NCI-H1092 (cell line): ENCODE measurements at places on chromosomes 12 and 14.

- no peak for DNase-seq
Observed at GRCh38 chr12:95115641-95116040, 42.2 kb upstream of the NR2C1 start.

DNA sequence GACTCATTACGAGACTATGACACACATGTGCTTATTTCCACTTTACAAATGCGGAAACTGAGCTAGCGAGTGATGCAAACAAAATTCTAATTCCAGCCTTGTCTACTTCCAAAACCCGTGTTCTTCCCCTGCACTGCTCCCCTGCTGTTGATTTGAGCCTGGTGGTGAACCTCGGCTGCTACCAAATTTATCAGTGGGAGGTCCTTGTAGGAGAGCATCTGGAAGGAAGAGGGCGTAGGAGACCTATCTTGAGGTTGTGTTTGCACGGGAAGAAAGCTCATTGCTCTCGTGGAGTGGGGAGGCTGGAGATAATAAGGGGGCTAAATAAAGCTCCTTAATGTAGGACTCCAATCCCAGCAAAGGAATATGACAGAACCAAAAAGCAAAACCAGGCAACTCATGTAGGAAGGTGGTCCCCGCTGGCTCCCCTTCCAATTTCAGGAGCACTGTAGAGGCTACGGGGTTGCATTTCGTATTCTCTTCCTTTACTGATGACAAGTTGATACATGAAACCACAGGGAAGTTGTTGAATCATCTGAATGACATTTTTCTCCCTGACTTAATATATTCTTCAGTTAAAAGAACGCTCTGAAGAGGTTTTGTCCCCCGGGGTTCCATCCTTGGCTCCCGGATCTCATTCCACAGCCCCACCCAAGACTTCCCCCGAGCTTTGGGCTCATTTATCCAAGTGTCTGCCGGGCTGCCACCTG, 52.6 kb downstream of the FZD10 start:
- DNase-seq = no peak

- no peak for DNase-seq
Observed at GRCh38 chr12:25884024-25884919, 74.2 kb upstream of the RASSF8 start.

DNA sequence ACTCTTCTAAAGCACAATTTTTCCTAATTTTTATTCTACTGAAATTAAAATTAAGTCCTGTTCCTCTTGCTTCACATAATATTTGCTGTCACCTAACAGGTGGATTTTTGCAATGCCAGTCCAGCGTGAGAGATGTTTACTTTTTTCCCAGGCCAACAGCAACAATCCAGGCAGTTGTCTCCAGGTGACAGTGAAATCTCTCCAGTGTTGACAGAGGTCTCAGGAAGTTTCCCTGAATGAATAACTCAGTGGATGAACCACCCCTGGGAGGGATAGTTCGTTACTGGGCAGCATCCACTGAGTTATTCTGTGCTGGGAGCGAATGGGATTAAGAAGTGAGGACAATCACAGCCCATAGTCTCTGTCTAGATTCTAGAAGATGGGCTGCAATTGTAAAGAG, 7.1 kb upstream of the NT5DC3 start:
- DNase-seq = no peak

GRCh38 chr14:79896009-79896408, 315.3 kb downstream of the DIO2 start:
- DNase-seq = no peak

GRCh38 chr14:89550821-89551220, 133.8 kb upstream of the FOXN3 start:
- DNase-seq = no peak

DNA sequence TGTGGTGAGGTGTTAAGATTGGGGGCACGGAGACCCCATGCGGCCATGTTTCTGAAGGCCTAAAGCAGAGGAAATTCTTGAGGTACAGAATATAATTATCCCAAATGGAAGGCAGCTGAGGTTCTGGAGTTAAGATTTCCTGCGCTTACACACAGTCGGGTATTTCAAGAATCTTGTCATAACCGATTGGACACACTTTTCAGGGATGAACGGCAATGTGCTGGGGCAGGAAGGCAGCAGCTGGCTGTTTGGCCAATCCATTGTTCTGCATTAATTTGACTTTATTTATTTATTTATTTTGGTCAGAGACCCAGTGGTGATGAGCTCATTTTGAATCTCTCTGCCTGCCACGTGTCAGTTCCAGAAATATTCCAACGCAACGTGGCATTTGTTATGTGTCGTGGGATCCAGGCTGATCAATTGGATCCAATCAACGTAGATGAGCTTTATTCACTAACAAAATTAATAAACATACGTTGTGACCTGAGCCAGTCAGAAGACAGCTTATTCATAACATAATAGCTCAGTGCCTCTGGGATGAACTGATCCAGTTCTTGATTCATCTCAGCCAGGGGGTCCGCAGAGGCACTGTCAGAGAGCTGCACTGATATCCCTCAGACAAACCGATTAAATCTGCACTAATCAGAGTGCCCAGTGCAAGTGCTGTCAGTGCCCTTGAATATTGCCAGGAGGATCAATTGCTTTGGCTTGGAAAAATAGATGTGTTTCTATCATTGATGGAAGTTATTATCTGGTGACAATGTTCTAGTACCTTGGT, 181.0 kb downstream of the KTN1 start:
- no peak for DNase-seq

DNA sequence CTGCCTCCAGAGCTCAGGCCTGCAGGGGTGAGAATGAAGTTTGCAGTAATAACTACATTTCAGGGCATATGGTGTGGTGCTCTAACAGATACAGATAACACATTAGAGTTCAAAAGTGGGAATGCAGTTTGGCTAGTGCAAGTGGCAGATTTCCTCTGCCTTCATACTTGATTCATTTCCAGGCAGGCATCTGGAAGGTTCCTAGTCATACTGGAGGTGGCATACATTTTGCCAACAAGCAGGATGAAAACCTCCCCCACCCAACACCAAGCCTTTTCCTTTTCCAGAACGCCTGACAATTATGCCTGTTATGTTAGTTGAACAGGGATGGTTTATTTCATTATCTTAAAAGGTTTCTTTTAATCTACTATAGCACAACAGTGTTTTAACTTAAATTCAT, 24.3 kb downstream of the VTI1B start:
- DNase-seq = no peak

DNA sequence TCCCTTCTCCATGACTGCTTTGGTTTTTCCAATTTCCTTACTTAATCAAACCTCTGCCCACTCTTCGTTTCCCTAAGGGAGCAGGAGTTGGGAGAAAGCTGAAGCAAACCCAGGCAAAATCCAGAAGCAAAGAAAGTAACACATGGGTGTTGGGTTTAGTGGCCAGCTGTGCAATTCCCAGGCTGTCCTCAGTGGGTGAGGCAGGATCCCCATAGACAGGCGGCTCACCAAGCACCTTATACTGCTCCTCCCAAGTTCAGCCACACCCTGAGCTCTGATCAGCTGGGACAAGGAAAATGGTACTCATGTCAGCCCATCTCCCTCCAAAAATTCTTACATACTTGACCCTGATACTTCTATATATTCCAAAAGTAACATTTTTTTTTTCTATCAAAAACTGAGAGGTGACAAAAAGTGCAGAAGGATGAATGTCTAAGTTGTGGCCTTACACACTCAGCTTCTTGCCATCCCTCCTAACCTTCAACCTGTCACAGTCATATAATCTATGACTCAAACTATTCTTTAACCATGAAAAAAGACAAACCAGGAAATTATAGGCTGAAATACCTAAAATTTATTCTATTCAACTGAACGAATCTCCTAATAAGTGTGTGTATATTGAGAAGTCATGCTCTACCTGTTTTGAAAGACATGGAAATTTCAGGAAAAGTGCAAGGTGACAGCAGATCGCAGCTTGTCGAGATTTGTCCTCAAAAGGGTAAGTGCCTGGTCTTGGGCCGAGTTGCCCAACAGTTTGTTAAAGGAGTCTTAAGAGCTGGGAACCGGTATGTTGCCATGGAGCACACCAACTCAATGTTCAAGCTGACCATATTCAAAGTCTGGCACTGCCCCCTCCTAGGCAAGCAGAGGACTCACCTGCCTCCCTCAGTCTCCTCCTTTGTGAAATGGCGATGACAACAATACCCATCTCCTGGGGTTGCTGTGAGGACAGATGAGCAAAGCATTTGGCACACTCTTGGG, 17.6 kb upstream of the ZFP36L1 start:
- DNase-seq = no peak

- DNase-seq = no peak
Observed at GRCh38 chr12:131245564-131246355, 292.1 kb downstream of the ADGRD1 start.

- no peak for DNase-seq
Observed at GRCh38 chr12:126193190-126193589, 1128.0 kb downstream of the AACS start.

- peak; percentile 12 for DNase-seq
Observed at GRCh38 chr12:753611-754472, 1.5 kb downstream of the WNK1 start.

GRCh38 chr12:104010606-104011169, 39.3 kb downstream of the GLT8D2 start:
- DNase-seq = no peak

DNA sequence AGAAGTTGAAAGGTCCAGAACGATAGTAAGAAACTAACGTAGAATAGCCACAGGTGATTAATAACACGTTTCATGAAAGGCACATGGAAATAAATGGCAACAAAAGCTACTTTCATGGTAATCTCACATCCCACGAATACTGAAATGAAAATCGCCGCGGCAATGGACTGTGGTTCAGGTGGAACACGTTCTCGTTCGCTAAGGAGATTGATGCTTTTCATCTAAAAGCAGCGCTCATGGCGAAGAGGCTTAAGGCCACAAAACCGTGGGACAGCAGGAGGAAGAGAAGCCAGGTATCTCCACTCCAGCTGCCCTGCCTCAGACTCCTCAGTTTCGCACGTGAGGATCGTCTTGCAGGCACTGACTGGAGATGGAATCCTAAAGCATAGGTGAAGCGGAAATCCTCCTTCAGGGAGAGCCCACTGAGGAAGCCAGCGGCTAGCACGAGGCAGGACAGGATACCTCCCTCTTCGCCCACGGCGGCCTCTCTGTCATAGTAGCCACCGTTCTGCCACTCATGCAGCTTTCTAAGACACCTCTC, 696 bp upstream of the GPHN start:
- DNase-seq = peak; percentile 66

DNA sequence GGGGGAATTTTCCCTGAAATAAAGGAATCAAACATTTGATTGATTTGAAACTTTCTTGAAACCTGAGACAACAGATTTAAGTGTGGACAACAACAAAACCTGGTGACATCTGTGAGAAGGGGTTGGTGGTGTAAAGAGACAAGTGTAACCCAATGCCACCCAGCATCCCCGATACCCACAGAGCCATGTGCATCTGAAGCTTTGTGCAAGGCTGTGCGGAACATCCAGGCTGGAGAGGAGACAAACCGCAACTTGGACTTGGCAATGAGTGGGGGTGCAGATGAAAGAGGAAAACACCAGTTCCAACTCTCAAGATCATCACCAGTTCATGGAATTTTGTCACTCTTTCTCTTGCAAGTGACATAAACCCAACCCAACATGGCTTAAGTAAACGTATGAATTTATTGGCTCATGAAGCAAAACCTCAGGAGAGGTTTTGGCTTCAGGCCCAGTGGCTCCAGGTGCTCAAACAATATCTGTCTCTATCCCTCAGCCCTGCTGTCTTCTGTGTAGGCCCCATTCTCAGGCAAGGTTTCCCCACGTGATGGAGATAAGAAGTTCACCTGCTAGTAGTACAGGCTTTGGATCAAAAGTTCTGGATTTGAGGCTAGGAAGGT, 55.2 kb upstream of the NTF3 start:
- DNase-seq = peak; percentile 90

- no peak for DNase-seq
Observed at GRCh38 chr12:25017336-25017735, 68.4 kb upstream of the BCAT1 start.

DNA sequence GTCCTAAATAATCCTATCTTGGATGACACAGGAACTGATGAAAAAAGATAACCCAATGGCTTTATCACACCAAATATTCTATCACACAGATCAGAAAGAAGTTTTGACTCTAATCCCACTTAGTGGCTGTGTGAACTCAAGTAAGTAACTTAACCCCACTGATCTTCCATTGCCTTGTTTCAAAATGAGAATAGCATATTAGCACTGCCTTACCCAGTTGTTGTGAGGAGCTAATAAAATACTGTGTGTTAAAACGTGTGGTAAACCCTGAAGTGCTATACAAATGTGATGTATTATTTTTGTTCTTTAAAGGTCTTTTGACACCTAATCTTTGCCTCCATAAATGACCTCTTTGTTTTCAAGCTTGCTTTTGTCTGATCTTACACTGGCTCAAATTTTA, 60.9 kb upstream of the ARID2 start:
- no peak for DNase-seq

DNA sequence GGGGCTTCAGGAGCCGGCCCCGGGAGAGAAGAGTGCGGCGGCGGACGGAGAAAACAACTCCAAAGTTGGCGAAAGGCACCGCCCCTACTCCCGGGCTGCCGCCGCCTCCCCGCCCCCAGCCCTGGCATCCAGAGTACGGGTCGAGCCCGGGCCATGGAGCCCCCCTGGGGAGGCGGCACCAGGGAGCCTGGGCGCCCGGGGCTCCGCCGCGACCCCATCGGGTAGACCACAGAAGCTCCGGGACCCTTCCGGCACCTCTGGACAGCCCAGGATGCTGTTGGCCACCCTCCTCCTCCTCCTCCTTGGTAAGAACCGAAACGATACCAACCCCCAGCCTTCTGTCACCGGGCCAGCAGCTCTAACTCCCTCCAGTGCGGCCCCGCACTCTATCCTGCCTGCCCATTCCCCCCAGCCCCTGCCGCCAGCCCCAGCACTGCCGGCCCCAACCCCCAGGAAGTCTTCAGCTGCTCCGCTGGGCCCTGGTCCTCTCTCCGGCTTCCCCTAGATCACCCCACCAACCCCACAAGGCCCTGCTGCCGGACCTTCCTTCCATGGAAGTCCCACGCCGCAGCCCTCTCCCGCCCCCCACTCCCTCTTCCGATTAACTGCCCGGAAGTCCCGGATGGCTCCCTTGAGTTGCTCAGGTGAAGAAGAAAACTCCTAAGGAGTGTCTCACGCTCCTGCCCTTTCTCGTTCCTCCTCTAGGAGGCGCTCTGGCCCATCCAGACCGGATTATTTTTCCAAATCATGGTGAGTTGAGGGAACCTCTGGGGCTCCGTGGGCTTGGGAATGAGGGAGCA, 693 bp downstream of the LRP10 start:
- DNase-seq = peak; percentile 56

GRCh38 chr14:59363531-59364226, 101.5 kb downstream of the GPR135 start:
- no peak for DNase-seq

GRCh38 chr12:92341065-92341668, 195.5 kb upstream of the BTG1 start:
- DNase-seq = no peak

GRCh38 chr12:124592481-124593160, 25.2 kb upstream of the NCOR2 start:
- no peak for DNase-seq

GRCh38 chr12:113874999-113875561, 91.0 kb downstream of the RBM19 start:
- DNase-seq = no peak

DNA sequence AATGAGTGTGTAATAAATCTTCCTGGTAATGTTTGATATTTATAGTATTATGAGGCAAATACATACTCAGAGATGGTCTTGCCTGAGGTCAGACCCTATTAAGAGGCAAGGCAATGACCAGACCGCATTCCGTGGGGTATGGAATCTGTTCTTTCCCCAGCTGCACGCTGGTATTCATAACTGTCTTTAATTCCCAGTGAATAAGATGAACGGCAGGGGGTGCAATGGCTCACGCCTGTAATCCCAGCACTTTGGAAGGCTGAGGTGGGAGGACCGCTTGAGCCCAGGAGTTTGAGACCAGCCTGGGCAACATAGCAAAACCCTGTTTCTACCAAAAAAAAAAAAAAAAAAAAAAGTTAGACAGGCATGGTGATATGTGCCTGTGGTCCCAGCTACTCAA, 44.6 kb downstream of the ERO1A start:
- no peak for DNase-seq
